ENCODE measurements at places on chromosomes 13 and 19. TPM values are rescaled to one million over a fixed set of nuclear protein-coding genes. Genes with fewer than 3 reads are reported as not detected.
A peak's percentile ranks its signal among the peaks of the same experiment; 100 is the strongest.

GRCh38 chr19:34575206-34575605 is 93.6 kb downstream of the WTIP start:
- DNase-seq: no peak

DNA sequence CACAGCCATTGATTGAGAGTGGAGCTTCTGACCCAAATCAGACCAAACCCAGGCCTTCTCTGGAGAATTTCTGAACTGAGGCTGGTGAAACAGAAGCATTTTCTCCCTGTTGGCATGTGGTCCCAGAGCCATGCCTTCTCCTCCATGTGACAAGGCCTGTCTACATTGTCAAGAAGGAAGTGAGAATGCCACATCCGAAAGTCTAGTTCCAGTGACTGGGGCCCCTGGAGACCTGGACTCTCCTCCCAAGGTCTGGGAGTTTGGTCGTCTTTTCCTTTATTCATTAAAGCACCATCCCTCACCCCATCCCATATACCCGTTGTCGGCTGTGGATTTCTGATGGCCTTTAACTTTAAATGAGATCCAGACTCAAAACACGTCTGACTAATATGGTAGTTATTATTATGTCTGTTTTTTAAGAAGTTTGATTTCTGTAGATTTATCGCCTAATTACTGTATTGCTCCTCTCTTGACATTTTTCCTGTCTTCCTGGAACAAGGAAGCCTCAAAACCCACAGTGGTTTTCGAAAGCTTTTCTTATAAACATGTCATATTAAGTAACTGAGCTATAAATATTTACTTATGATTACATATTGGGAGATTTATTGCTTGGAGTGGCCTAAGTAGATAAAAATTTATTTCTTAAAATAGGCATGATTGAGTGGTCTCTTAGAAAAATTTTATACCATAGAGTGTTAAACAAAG is 128.3 kb upstream of the FRY start:
- DNase-seq: no peak

- no peak for DNase-seq
Measured at GRCh38 chr13:101309014-101309619, 107.2 kb downstream of the NALCN start.

- DNase-seq: no peak
Measured at GRCh38 chr13:99975626-99976025, 4.1 kb upstream of the ZIC5 start.

GRCh38 chr13:40777166-40777808 is 6.3 kb upstream of the MRPS31 start:
- peak; percentile 38 for DNase-seq

GRCh38 chr13:42056146-42056545 is 7.7 kb downstream of the DGKH start:
- no peak for DNase-seq

DNA sequence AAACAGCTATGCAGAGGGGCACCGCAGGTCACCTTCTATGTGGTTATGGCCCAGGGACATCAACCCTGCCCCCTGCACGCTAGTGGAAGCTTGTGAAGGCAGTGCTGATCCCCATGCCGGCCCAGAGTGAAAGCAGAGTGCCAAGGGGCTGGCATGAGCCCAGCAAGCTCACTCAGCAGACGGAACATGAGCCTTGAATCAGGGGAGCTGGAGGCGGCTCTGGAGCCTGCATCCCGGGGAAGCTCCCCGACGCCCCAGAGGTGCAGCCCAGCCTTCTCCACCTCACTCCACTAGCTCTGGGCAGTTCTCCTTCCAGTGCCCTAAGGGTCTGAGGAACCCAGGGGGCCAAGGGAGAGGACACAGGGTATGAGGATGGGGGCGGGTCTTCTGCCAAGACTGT is 19.0 kb upstream of the ISYNA1 start:
- DNase-seq: no peak

DNA sequence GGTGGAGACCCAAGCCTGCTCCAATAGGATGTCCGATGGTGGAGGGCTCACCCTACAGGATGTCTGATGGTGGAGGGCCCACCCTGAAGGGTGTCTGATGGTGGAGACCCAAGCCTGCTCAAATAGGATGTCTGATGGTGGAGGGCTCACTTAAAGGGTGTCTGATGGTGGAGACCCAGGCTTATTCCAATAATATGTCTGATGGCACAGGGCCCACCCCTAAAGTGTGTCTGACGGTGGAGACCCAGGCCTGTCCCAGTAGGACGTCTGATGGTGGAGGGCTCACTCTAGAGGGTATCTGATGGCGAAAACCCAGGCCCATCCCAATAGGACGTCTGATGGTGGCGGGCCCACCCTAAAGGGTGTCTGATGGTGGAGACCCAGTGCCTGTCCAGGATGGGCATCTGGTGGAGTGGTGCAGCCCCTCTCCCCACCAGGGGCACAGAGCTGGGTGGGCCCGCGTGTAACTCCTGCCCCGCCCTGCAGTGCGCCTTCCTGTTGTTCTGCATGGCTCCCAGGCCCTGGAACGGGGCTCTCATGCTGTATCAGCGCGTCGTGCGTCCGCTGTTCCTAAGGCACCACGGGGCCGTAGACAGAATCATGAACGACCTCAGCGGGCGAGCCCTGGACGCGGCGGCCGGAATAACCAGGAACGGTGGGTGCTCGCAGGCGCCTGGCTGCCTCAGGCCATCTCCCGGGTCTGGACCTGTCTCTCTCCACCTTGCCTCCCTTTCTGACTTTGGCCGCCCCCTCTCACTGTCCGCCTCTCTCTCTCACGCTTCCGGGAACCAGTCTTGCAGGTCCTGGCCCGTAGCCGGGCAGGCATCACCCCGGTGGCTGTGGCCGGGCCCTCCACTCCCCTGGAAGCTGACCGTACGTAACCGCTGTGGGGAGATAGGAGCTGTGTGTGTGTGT is 5.1 kb downstream of the REEP6 start:
- DNase-seq: no peak

- DNase-seq: no peak
Measured at GRCh38 chr19:4851551-4852290, 15.7 kb downstream of the PLIN3 start.

ZNF540 gene
- polyA plus RNA-seq: 4.5 TPM

OVOL3 gene
- not detected for polyA plus RNA-seq

All from right renal cortex interstitium (tissue), 3 donors.